ENCODE measurements at places on chromosomes 3 and 15.

- DNase-seq: no peak
- H3K4me1 ChIP-seq: no peaks in the 10 kb centered on the region
- H3K4me3 ChIP-seq: no peak overlapping the region
- H3K27me3 ChIP-seq: no peaks in the 10 kb centered on the region
- no peaks in the 10 kb centered on the region for H3K36me3 ChIP-seq
Observed at GRCh38 chr3:139611528-139611927, 66.2 kb downstream of the NMNAT3 start.

DNA sequence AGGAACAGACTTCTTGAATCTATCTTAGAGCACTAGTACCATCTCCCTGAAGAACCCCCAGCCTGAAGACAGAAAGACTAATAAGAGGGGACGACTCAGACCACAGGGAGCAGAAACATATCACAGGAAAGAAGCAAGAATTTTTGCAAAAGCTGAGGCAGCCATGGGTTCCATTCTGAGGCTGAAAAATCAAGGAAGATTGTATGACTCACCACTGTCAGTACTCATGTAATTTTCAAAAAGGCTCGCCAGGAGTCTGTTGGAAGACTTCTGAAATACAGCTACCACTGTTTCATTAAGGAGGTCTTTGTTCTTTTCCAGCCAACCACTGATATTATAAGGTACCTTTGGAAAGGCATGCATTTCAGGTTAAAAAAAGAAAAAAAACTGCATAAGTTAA lies 47.5 kb downstream of the MYH15 start:
- no peak overlapping the region for H3K27ac ChIP-seq
- no peaks in the 10 kb centered on the region for H3K4me1 ChIP-seq
- no peak overlapping the region for H3K4me3 ChIP-seq
- no peaks in the 10 kb centered on the region for H3K36me3 ChIP-seq

- no peaks in the 10 kb centered on the region for H3K4me1 ChIP-seq
- no peaks in the 10 kb centered on the region for H3K27me3 ChIP-seq
Observed at GRCh38 chr15:29596266-29596665, 226.0 kb downstream of the TJP1 start.

DNA sequence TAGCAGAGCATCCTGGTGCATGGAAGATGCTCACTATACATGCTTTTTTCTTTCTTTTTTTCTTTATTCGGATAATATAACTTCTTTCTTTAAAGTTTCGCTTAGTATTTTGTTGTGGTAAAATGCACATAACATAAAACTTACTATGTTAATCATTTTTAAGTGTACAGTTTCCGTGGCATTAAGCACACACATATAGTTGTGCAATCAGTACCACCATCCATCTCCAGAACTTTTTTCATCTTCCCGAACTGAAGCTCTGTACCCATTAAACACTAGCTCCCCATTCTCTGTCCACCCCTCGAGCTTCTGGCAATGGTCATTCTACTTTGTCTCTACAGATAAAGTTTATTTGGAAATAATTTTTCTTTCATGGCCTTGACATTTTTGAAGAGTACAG lies 1.0 kb upstream of the JAGN1 start:
- no peak overlapping the region for H3K27ac ChIP-seq
- DNase-seq: no peak
- no peaks in the 10 kb centered on the region for H3K27me3 ChIP-seq
- H3K4me3 ChIP-seq: no peak overlapping the region
- no peaks in the 10 kb centered on the region for H3K36me3 ChIP-seq

GRCh38 chr15:61182946-61183345 lies 46.2 kb downstream of the RORA start:
- no peaks in the 10 kb centered on the region for H3K27me3 ChIP-seq
- no peak for DNase-seq
- no peak overlapping the region for H3K27ac ChIP-seq
- no peaks in the 10 kb centered on the region for H3K4me1 ChIP-seq
- H3K36me3 ChIP-seq: no peaks in the 10 kb centered on the region

GRCh38 chr3:151282921-151283320 lies 4.6 kb upstream of the P2RY14 start:
- no peaks in the 10 kb centered on the region for H3K36me3 ChIP-seq
- H3K27me3 ChIP-seq: no peaks in the 10 kb centered on the region
- peaks cover 2% of the 10 kb centered on the region for H3K4me1 ChIP-seq
- no peak overlapping the region for H3K27ac ChIP-seq
- H3K4me3 ChIP-seq: no peak overlapping the region
- DNase-seq: no peak

- DNase-seq: no peak
- H3K4me1 ChIP-seq: peaks cover 18% of the 10 kb centered on the region
- H3K36me3 ChIP-seq: peaks cover 17% of the 10 kb centered on the region
- H3K27me3 ChIP-seq: no peaks in the 10 kb centered on the region
- no peak overlapping the region for H3K27ac ChIP-seq
Observed at GRCh38 chr15:78047761-78048627, 29.5 kb downstream of the TBC1D2B start.

GRCh38 chr15:37771465-37771864 lies 163.0 kb upstream of the TMCO5A start:
- DNase-seq: no peak
- no peak overlapping the region for H3K4me3 ChIP-seq
- no peaks in the 10 kb centered on the region for H3K36me3 ChIP-seq
- no peaks in the 10 kb centered on the region for H3K27me3 ChIP-seq
- H3K4me1 ChIP-seq: no peaks in the 10 kb centered on the region
- no peak overlapping the region for H3K27ac ChIP-seq
